ENCODE measurements at places on chromosomes 4 and X.

GRCh38 chr4:141328560-141329173 lies 108.0 kb downstream of the ZNF330 start:
- DNase-seq, result no peak

- DNase-seq, result no peak
Measured at GRCh38 chr4:63049726-63050125, 1359.5 kb downstream of the TECRL start.

- no peak for DNase-seq
Measured at GRCh38 chr4:42768125-42768748, 111.3 kb upstream of the ATP8A1 start.

DNA sequence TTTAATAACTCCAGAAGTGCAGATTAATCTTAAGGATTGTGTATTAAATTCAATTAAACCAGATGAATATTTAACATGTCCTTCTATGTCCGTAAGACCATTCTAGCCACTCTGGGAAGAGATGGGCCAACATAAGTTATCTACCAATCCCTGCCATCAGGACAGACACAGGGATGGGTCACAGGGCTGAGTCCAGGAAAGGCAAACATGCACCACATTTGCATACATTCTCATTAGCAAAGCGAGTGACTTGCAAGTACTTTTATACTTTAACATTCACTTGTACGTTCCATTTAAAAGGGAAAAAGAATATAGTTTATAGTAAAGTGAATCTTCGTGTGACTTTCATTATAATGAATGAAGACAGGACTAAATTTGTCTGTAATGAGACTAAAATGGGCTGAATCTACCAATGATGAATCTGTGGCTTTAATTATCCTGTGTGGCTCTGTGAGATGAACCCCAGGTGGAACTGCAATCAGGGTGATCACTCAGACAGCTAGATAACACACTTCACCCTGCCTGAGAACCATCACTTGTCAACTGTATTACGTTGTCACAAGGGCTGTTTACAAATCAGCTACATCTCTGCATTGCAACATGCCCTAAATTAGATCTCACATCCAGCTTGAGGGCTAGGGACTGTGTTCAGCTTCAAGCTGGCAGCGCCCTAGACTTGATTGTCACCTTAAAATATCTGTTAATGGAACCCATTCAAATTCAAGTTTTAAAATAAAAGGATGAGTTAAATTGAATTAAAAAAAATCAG lies 77.2 kb downstream of the SH3KBP1 start:
- DNase-seq, result no peak

- no peak for DNase-seq
Measured at GRCh38 chr4:69032847-69033638, 63.2 kb upstream of the UGT2B7 start.

- peak; percentile 40 for DNase-seq
Measured at GRCh38 chrX:102345916-102346315, 93.9 kb downstream of the NXF2B start.

- DNase-seq, result no peak
Measured at GRCh38 chrX:151977009-151977408, 2.5 kb upstream of the GABRE start.

DNA sequence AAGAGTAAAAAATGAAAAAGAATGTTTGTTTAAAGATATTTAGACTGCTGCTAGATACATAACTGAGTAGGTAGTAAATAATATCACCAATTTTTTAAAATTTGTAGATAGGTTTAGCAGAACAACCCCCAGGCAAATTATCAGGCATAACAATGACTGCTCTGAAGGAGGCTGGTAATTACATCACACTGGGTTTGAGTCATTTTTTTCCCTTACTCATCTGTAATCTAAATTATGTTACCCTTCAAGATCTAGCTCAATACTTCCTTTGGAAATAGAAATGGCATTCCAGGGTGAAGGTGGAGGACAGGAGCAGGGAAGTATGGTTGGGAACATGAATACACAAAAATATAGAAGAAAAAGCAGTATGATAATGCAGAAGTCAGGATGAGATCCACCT lies 431.6 kb upstream of the MAOA start:
- DNase-seq, result no peak

Measured in stimulated activated CD4-positive, alpha-beta T cell treated with anti-CD3 and anti-CD28 coated beads, Interleukin-4, amount 100 ng/mL, for 48 hours (primary cell).